Activated CD4-positive, alpha-beta T cell treated with anti-CD3 and anti-CD28 coated beads, Interleukin-2, amount 50 U/mL, for 24 hours (primary cell): ENCODE measurements at places on chromosomes 12 and 14.

GRCh38 chr14:100419856-100420255 lies 96.7 kb downstream of the SLC25A47 start:
- DNase-seq, result no peak

DNA sequence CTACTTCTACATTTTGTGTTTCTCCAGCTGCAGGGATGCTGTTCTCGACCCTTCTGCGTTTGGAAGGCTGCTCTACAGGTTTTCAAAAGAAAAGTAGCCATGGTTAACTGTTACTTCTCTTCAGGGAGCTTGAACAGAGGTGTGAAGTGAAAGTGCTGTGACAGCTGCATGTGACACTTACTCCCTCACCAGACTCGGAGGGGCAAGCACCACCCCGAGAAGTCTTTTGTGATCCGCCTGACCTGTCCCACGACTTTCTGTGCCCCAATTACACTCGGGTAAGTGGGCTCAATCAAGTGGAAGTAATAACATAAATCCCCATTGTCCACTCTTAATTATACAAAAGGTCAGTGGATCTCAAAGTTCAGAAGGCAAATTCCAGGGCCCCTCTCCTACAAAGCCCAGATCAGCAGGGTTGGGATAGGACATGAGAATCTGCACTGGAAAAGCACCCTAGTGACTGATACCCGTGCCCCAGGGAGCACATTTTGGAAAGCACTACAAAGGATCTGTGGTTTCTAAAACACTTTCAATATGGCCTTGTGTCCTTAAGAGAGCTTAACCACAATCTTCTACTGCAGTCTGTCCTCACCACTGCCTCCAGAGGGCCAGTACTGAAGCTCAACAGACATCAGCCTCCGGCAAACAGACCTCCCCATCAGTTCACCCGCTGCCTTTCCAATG lies 11.5 kb downstream of the FICD start:
- no peak for DNase-seq

DNA sequence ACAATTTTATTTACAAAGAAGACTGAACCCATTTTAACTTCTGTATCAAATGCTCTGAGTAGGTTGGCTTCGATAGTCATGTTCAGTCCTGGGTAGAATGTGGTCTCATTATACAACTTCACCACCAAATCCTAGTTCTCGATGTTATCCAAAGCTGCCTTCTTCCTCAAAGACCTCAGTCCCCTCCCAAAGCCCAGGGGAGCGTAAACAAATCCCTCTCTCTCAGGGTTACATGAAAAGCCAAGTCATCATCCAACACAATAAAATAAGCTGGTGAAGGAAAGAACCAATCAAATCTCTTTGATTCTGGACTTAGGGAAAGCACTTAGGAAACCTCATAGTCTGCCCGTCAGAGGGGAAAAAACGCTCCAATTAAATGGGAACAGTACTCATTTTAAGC lies 9.1 kb downstream of the PTCSC3 start:
- no peak for DNase-seq

DNA sequence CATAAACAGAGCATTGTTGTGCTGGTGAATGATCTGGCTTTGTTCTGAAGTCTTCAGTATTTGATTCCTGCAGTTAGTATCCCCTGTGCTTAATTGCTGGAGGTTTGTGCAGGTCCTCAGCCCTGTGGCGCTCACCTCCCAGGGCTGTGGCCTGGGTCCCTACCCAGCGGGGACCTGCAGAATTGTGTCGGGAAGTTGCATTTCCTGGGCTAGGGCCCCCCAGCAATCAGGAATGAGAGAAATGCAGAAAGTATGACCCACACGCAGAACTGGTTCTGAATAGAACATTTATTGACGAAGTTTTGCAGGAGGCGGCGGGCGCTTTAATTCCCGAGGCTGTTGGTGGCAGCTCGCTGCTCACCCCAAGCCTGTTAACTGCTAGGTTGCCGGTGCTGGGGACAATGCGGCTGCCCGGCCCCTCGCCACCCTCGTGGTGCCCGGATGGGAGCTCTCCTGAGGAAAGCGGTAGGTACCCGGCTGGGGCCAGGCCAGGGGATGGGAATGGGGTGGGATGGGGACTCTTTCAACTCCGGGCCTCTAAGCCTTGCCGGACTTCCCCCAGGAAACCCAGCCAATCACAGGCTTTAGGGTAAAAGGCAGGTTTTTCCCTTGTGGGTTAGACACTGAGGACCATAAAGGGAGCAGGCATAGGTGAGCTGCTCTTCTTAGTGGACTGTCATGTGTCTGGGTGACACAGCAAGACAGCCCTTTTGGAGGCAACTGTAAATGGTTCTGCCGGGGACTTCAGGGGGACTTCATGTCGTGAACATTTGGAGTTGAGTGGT lies 11.6 kb downstream of the PLEKHG3 start:
- DNase-seq, result no peak

- DNase-seq, result no peak
Measured at GRCh38 chr12:107167756-107168155, 74.4 kb upstream of the CRY1 start.

GRCh38 chr12:127399451-127399850 lies 867.5 kb upstream of the TMEM132C start:
- DNase-seq, result no peak

- DNase-seq, result no peak
Measured at GRCh38 chr14:102540315-102541028, 30.9 kb upstream of the ANKRD9 start.

DNA sequence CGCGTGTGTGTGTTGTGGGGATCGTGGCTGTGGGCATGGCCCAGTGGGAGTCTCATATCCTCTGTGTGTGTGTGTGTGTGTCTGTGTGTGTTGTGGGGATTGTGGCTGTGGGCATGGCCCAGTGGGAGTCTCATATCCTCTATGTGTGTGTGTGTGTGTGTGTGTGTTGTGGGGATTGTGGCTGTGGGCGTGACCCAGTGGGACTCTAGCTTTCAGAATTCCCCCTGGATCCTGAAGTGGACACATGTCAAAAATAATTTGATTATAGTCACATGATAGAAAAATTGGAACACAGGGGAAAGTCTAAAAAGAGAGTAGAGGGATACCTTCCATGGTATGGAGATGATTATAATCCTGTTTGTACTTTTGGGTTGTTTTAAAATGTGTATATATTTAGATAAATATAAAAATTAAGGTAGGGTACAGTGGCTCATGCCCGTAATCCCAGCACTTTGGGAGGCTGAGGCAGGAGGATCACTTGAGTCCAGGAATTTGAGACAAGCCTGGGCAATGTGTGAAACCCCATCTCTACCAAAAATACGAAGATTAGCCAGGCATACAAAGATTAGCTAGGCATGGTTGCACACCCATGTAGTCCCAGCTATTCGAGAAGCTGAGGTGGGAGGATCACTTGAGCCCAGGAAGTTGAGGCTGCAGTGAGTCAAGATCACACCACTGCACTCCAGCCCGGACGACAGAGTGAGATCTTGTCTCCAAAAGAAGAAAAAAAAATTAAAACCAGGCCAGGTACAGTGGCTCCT lies 11.0 kb downstream of the PAPLN start:
- no peak for DNase-seq

DNA sequence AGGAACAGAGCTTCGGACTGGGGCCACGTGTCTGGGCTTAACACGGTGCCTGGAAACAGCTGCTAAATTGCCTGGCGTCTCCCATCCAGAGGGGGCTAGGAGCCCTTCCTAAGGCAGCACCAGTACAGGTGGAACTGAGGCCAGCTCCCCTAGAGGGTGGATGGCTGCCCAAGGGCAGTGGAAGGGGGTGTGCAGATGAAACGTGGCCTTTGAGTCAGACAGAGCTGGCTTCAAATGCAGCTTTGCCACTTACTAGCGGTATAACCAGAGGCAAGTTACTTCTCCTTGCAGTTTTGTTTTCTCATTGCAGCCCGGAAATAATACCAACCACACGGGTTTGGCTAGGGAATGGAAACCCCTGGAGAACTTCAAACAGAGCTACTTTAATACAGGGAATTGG lies 59.3 kb upstream of the SLC24A4 start:
- no peak for DNase-seq

DNA sequence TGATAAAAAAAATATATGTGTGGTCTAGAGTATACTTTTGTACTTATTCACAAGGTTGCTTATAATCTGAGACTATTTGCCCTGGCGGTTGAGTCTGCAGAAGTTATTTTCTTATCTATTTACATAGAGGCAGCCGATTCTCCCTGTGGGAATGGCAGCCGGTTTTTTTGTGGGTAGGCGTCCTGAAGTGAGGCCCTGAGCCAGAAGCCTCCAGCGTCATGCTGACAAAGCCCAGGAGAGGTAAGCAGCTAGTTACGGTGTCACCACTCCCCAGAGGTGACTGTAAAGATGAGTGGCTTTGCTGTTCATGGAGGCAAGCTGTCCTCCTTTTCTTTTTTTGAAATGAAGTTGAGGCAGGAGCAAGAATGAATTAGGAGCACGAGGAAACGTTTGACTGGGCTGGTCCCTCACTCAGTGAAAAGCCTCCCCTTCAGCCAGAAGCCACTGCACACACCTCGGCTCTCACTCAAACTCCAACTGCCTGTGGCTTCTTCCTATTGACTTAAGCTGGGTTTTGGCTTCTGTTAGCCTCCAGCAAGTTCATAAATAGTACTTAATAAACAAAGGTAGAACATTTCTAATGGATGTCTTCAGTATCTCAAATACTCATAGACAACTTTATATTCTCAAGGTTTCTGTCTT lies 21.5 kb downstream of the PAX9 start:
- DNase-seq, result no peak

DNA sequence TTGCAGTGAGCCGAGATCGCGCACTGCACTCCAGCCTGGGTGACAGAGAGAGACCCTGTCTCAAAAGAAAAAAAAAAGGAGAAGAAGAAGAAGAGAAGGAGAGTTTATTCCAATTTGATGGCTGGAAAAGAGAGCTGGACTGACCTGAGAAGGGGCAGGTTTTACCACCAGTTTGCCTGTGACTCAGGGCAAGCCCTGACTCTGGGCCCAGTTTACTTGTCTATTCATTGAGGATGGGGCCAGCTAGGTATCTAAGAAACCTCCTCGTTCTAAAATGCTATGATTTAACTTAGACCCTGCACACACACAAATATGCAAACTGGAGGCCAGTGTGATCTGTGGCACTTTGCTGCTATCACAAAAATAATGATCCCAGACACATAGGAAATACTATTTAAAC lies 155.0 kb downstream of the FOXN3 start:
- no peak for DNase-seq

GRCh38 chr14:54975856-54976255 lies 51.0 kb downstream of the WDHD1 start:
- no peak for DNase-seq

GRCh38 chr14:77914073-77914721 lies 114.3 kb downstream of the ADCK1 start:
- DNase-seq, result no peak

- no peak for DNase-seq
Measured at GRCh38 chr14:30204431-30204980, 276.9 kb upstream of the PRKD1 start.

- DNase-seq, result no peak
Measured at GRCh38 chr12:11787437-11787836, 138.0 kb downstream of the ETV6 start.

- no peak for DNase-seq
Measured at GRCh38 chr14:88919502-88919901, 95.1 kb downstream of the TTC8 start.

GRCh38 chr12:28794211-28794610 lies 354.9 kb upstream of the FAR2 start:
- DNase-seq, result no peak

- DNase-seq, result no peak
Measured at GRCh38 chr12:53543539-53543938, 36.3 kb upstream of the NPFF start.

DNA sequence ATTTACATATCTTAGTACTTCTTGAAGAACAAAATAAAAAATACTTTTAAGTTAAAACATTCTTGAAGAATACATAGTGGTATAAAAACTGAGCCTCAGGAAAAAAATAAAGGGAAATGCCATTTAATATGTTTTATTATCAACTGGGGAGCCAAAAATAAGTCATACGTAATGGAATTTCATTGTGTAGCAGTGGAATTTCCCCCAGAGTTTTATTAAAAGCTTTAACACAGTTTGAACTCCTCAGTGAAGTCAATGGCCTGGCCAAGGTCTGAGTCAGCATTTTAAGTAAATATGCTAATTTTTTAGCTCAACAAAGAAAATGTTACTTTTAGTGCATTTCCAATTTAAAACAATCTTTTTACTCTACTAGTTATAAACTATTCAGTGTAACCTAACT lies 350.1 kb upstream of the ATP2B1 start:
- DNase-seq, result no peak

GRCh38 chr14:30162066-30162465 lies 234.4 kb upstream of the PRKD1 start:
- no peak for DNase-seq

DNA sequence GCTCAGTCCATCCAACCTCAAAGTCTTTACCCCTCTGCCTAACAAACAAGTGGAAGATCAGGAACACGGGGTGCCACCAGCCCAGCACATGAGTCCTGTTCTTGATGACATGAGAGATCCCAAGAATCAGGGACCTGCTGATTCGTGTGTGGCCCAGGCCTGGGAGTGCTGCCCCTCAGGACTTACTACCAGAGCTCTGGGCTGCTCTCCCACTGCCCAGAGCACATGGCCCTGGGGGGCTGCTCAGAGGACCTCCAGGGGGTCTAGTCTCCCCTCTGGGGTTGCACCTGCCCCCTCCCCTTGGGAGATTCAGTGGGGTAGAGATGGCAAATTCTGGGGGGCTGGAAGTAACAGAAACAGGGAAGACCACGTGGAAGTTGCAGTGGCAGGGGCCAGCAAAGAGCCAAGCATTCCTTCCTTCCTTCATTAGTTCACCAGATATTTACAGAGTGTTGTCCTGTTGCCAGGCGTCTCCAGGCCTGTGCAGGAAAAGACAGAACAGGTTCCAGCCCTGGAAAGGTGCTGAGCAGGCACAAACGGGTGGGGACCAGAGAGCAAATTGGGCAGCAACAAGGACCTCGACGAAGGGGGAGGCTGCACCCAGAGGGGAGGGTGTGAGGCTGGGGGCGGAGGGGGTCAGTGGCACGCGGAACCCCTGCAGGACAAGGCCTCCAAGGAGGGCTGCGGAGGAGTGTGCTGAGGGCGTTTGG lies 45.1 kb upstream of the MEG3 start:
- DNase-seq, result no peak

DNA sequence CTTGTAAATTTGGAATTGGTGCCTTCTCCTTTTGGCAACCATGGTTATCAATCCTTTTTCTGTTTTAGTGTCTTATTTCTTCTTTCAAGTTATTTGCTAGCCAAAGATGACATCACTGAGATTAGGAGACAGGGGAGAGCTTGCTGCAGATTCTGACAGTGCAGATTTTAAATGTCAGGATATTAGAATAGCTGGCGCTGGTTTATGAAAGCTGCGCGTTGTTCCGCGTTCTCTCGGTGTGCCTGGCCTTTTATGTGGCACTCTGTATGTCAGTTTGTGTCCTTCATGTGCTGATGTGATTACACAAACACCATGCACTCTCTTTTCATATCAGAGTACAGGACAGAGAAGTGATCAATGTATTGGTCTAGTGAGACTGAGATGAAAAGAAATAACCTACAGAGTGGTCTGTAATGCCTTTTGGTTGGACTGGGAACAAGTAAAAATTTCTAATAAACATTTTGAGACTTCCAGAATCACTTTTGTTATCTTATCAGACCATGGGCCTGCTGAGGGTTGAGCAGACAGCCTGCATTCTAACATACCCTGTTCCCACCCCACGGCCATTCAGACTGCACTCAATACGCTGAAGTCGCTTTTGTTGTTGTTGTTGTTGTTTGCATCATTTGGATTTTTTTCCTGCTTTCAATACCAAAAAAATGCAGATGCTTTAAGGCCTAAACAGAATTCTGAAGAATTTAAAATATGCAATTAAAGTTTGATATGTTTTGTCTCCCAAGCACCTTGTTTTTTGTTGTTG lies 49.7 kb upstream of the TRAF3 start:
- DNase-seq, result no peak
